ENCODE measurements at places on chromosomes 13 and 19.

GRCh38 chr19:4984438-4984990 lies 15.6 kb downstream of the KDM4B start:
- DNase-seq = no peak

DNA sequence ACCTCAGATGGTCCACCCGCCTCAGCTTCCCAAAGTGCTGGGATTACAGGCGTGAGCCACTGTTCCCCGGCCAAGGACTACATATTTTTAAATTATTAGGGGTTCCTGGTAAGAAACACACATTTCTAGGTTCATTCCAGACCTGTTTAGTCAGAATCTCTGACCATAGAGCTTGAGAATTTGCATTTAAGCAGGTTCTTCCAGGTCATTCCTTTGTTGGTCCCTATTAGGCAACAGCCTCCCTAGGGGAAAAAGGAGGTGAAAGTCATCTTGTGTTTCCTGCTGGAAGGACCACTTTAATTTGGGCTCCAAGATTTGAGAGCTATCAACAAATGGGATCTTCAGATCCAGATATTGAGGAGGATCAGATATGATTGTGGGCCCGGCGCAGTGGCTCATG lies 16.3 kb downstream of the S1PR2 start:
- DNase-seq = no peak

- no peak for DNase-seq
Observed at GRCh38 chr13:107480130-107480529, 735.2 kb downstream of the LIG4 start.

DNA sequence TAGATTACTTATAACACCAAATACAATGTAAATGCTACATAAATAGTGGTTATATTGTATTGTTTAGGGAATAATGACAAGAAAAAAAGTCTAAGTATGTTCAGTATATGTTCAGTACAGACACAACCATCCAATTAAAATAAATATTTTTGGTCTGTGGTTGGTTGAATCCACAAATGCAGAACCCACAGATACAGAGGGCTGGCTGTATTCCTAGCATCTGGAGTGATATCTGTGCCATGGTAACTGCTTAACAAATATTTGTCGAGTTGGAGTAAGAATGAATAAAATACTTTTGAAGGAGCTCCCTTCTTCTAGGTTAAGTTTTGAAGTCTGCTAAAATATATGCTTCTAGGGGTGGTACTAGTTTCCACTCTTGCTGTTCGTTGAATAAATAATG lies 241.0 kb downstream of the KLF5 start:
- DNase-seq = no peak

DNA sequence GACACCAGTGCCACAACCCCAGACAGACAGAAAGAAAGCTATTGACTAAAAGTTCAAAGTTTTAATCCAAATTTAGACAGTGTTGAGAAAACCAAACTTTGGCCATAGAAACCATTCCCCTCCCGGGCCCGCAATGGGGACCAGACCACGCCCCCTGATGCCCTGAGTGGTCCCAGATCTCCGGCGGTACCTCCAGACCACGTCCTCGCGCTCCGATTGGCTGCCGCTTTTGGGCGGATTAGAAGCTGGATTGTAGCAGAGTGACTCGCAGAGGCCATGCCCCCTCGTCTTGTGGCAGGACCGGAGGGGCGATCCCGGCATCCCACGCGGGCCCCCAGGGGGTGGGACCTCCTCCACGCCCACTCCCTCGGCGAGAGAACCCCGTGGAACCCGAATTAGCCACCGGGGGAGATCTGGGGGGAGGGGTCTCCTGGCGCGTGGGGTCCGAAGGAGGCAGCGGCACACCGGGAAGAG lies 797 bp upstream of the HSD17B14 start:
- peak; percentile 90 for DNase-seq

GRCh38 chr19:57058871-57059270 lies 60.9 kb upstream of the USP29 start:
- no peak for DNase-seq

- DNase-seq = peak; percentile 72
Observed at GRCh38 chr19:1151917-1152587, 22.0 kb downstream of the SBNO2 start.

DNA sequence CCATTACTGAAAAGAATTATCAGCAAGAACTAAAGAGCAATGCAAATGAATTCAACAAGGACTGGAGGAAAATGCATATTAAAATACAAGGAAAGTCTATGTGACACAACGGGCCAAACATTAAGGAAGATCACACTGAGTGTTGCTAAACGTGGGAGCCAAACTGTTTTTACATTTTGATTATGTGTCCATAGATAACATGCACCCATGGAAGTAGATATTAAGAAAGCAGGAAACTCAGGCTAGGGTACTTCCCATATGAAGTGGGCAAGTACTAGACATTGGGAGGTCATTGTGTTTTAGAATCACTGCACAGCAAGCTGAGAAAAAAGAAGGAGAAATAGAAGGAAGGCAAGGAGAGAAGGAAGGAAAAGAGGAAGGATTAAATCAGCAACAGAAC lies 161.8 kb downstream of the KCTD12 start:
- no peak for DNase-seq

DNA sequence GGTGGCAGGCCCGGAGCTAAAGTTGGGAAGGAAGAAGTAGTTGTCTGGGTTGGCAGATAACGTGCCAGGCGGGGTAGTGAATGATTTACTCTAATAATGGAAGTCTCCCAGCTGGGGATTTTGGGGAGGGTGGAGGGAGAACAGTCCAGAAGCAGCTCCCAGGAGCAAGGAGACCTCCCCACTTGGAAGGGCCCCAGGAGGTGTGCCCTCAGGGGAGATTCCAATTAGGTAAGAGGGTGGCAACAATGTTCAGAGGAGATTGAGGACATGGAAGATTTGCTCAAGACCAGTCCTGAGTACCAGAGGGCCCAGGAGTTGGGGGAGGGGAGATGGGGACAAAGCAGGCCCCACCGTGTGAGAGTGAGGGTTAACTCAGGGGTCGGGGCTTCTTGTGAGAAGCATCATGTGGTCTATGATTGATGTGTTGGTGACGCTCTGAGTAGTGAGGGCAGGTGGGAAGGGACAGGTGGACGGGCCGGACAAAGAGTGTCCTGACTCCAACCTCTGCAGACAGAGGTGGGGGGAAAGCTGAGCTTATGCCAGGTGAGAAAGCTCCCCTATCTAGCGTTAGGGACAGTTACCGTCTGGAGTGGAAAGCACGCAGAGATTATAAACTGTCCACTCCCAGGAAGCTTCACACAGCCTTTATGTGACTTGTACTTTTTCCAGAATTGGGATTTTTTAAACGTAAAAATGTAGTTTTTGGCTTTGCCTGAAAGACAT lies 3.5 kb downstream of the SPINT2 start:
- DNase-seq = no peak

- peak; percentile 30 for DNase-seq
Observed at GRCh38 chr19:570937-571565, 1.3 kb upstream of the BSG start.

DNA sequence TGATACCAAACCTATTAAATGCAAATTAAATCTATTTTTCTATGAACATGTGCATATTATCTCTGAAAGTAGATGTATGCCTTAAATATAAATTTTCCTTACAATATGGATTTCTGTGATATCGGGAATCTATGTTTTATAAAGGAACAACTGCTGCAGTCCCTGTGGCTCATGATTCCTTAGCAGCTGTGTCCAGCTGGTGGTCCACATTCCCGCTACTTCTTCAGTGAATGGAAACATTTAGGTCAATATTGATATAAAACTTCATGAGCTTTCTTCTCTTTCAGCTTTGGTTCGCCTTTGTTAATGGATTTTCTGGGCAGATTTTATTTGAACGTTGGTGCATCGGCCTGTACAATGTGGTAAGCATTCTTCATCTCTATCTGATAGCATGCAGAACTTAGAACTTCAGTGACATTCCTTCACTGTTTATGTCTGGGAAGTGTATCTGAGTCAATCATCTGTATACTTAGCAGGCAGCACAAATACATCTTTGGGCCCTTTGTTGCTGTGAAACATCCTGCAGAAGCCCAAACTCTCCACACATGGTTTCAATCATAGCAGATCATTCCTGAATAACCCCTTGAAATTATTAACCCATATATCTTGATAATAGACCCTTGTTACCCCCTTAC lies 223.9 kb downstream of the SHISA2 start:
- no peak for DNase-seq

- DNase-seq = no peak
Observed at GRCh38 chr13:55069746-55070145, 2041.1 kb downstream of the OLFM4 start.

- DNase-seq = peak; percentile 90
Observed at GRCh38 chr19:42108527-42109389, 23.5 kb downstream of the POU2F2 start.
